ENCODE measurements at places on chromosomes 13 and 19.

GRCh38 chr13:38875186-38875875, 115.3 kb downstream of the STOML3 start:
- H3K4me3 ChIP-seq: no peak overlapping the region
- H3K4me1 ChIP-seq: no peaks in the 10 kb centered on the region
- DNase-seq: no peak
- no peak overlapping the region for H3K27ac ChIP-seq

DNA sequence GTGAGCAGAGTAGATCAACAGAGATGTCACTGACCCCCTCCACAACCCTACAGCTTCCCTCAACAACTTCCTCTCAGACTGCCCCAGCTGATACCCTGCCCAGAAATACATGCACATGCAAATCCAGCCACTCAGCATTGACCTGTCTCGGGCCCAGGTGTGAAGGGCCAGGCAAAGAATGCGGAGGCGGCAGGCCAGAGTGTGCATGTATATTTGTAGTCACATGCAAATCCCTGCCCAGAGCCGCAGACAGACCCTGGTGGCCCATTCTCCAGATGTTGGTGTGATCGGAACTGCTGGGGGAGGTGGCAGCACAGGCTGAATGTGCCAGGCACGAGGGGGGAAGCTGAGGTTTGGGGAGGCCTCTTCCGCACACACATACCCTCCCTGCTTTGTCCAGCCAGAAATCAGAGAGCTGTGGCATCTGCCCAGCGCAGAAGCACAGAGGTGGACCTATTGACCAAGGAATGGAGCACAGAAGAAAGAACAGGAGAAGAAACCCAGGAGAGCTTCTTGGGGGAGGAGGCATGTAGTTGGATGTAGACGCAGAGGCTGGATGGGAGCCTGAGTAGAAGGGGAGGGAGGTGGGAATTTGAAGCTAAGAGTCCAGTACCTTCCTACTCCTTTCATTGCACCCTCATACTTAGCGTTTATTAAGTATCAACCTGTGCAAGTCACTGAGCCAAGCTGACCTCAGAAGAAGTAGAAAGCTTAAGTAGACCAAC, 14.4 kb downstream of the MEF2B start:
- no peak for DNase-seq
- no peaks in the 10 kb centered on the region for H3K27me3 ChIP-seq
- H3K4me3 ChIP-seq: no peak overlapping the region

- H3K36me3 ChIP-seq: no peaks in the 10 kb centered on the region
- H3K27ac ChIP-seq: no peak overlapping the region
- H3K4me3 ChIP-seq: no peak overlapping the region
- no peak for DNase-seq
Measured at GRCh38 chr19:58479303-58479702, 3.2 kb downstream of the ZNF446 start.

GRCh38 chr13:107075576-107075975, 507.6 kb upstream of the ARGLU1 start:
- no peak overlapping the region for H3K4me3 ChIP-seq
- no peaks in the 10 kb centered on the region for H3K27me3 ChIP-seq
- no peaks in the 10 kb centered on the region for H3K36me3 ChIP-seq
- H3K27ac ChIP-seq: no peak overlapping the region
- no peak for DNase-seq

GRCh38 chr19:18696023-18696422, 12.5 kb downstream of the CRTC1 start:
- no peak overlapping the region for H3K4me3 ChIP-seq
- H3K36me3 ChIP-seq: no peaks in the 10 kb centered on the region
- H3K27ac ChIP-seq: no peak overlapping the region
- DNase-seq: no peak
- H3K4me1 ChIP-seq: peaks cover 9% of the 10 kb centered on the region

- H3K4me3 ChIP-seq: no peak overlapping the region
- no peaks in the 10 kb centered on the region for H3K36me3 ChIP-seq
- H3K4me1 ChIP-seq: peaks cover 10% of the 10 kb centered on the region
- no peaks in the 10 kb centered on the region for H3K27me3 ChIP-seq
Measured at GRCh38 chr13:98514288-98514687, 62.6 kb downstream of the STK24 start.

GRCh38 chr13:110759710-110760109, 46.2 kb downstream of the ING1 start:
- no peaks in the 10 kb centered on the region for H3K36me3 ChIP-seq
- no peak for DNase-seq
- no peak overlapping the region for H3K27ac ChIP-seq
- no peaks in the 10 kb centered on the region for H3K27me3 ChIP-seq

- peak; percentile 62 for DNase-seq
- H3K4me3 ChIP-seq: peak overlapping the region; percentile 89
- H3K36me3 ChIP-seq: 0 out of 2 replicates have a peak, but pooled peaks cover 4% of the 10 kb centered on the region
- no peaks in the 10 kb centered on the region for H3K27me3 ChIP-seq
Measured at GRCh38 chr19:17073869-17074633, 1.2 kb downstream of the HAUS8 start.

Data from GM23338 (cell line).